ENCODE measurements at places on chromosomes 2 and 18.
A peak's percentile ranks its signal among the peaks of the same experiment; 100 is the strongest.

DNA sequence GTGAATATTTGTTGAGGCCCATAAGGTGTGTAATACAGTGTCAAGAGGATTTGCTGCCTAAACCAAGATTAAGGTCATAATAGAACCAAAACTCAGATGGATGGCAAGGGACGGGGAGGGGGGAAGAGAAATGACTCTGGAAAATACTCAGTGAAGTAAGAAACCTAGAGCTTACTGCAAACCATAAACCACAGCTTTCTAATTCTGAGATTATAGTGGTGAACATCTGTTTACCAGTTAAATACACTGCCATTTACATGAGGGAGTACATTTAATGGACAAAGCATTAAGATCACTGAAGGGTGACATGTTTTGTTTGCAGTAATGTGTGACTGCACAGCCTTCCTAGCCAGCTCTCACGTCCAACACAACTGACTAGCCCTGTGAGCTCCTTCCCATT is 19.8 kb downstream of the EVX2 start:
- DNase-seq = no peak

- DNase-seq = no peak
Measured at GRCh38 chr2:108935271-108935741, 53.7 kb downstream of the EDAR start.

GRCh38 chr2:53755121-53755520 is 12.5 kb upstream of the CHAC2 start:
- DNase-seq = no peak

DNA sequence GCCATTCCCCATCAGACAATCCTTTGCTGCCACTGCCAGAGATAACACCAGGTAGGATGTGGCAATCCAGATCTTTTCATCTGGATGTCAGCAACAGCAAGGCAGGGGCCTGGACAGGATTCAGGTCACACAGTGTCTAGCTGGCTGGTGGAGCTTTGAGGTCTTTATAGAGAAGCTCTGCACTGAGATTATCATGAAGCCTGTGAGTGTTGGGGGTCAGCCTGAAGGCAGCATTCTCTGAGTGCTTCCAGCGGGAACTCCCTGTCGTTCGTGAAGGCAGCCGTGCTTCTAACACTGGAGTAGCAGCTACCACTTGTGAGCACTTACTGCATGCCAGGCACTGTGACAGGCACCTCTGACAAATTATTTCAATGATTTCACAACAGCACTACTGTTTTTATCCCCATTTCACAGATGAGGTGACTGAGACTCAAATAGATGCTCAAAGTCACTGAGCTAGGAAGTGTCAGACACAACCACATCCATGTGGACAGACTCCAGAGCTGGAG is 85.7 kb downstream of the SEMA4F start:
- DNase-seq = no peak

DNA sequence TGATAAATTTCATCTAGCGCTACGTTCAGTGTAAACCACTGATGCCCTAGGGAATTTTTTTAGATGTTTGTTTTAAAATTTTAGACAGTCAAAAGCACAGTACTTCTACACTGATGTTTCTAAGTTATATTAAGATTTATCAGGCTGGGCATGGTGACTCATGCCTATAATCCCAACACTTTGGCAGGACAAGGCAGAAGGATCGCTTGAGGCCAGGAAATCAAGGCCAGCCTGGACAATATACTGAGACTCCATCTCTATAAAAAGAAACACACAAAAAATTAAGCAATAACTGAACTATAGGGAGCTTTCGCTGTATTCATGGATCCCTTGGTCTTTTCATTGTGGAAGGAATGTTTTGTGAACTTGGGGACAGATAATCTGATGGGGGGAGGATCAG is 50.6 kb upstream of the MAPRE2 start:
- DNase-seq = no peak

DNA sequence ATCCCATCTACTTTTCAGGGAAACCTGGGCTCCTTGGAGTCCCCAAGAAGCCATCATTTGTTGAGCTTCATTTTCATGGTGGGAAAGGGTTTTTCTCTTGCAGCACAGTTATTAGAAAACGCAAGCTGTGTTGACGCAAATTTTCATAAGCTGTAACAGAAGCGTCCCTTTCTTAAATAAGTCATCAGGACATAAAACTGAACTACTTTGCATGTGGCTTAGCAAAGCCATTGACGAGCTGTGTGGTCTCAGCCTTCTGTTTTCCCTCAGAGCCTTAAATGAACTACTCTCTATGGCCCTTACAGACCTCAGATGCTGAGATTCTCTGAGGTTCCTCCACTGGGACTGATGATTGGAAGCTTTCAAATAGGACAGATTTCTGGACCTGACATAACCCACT is 85.1 kb downstream of the ARL4C start:
- DNase-seq = peak; percentile 42

- DNase-seq = no peak
Measured at GRCh38 chr18:27763341-27763740, 413.6 kb downstream of the CDH2 start.

GRCh38 chr2:27407798-27408491 is 1.4 kb downstream of the PPM1G start:
- DNase-seq = peak; percentile 76

- no peak for DNase-seq
Measured at GRCh38 chr2:113198048-113198789, 24.4 kb downstream of the PSD4 start.

DNA sequence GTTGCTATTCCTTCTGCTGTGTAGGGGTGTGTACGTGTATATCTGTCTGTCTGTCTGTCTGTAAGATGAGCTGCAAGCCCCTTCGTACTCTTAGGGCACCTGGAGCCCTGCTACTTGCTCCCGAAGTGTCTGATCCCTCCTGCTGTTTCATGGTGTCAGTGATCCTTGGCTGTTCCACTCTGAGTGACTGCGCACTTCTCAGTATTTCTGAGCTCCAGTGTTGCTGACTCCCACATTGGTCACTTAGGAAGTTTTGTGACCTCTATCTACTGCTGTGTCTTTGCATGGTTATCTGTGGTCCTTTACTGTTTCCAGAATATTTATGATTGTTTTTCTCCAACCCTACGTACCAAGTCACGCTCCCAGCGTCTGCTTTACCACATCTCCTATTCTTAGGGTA is 16.2 kb downstream of the SEMA4F start:
- DNase-seq = no peak

GRCh38 chr2:14157816-14158215 is 474.7 kb upstream of the LRATD1 start:
- no peak for DNase-seq

DNA sequence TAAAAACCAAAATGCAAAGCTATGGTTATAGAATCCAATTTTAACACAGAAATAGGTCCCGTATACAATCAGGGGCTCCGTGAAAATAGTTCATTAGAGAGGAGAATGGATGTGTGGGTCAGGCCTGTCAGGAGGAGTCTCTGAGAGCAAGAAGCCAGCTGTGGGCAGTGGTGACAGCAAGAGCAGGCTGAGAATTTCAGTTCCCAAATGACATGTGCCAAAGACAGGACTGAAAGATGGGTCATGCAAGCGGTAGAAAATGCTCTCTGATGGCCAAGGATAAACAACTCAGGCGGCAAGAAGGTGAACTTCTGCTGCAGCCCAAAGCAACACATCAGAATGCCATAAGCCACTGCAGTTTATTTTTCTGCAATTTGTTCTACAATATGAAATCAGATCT is 100.4 kb downstream of the CCDC141 start:
- DNase-seq = no peak

DNA sequence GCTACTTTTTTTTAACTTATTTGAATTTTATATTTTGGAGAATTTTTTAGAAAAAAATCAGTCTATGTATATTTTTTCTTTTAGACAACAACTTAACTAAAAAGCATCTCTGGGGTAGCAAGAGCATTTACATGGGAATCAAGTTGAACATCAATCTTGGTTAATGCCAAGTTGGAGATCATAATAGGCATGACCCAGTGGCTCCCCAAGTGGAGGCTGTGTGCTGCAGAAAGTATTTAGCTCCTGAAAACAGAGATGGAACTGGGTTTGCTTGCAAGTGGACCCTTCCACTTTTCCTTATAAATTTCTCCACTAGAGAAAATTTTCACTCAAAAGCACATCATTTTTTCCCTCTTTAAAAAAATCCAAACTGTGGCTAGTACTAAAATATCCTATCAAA is 23.9 kb upstream of the CAVIN2 start:
- DNase-seq = peak; percentile 50

DNA sequence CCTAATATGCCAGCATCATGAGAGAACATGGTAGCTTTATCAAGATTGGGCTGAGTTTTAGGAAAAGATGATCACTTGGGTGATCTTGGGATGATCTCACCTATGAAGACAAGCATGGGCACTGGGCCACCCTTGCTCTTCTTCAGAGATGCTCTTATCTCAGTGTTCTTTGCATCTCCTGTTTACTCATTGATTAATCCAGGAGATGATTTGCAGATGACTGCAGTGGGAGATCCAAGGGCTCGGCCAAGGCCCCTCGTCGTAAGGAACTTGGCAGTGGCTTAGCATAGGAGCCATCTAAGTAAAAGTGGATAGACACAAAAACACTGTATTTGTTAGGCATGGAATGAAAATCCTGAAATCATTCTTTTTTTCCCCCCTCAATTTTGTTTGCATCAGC is 228.4 kb downstream of the FHOD3 start:
- DNase-seq = no peak

- DNase-seq = no peak
Measured at GRCh38 chr2:1605102-1606045, 138.9 kb downstream of the PXDN start.

DNA sequence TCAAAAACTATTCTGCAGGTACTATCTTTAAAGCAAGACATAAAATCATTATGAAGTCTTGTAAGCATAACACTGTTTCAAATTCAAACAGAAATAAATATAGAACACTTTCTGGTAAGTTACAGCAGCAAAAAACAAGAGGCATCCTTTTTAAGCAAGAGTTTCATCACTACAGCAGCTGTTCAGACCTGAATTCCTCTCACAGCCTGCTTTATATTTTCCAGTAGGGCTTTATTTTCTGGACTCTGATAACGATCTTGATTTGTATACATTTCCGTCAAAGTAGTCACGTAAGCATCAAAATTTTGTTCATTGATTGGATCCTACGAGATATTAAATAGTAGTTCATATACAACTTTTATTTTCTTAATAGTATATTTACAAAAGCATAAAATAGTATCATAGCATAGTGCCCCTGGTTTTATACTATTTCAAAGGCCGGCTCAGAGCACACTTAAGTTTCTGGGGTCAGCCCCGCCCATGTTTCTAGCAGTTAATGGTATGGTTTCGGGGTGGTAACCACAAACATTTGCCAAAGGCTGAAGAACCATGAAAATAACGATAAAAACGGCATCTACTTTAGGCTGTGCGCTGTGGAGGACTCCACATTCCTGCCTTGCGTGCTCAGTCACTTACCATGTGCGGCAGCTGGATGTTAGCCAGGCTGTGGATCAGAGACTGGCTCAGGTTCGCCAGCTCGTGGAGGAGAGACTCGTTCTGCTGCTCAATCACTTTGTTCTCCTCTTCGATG is 47.5 kb upstream of the PXDN start:
- DNase-seq = no peak

- DNase-seq = peak; percentile 89
Measured at GRCh38 chr2:195659114-195659513, 2.1 kb downstream of the SLC39A10 start.

DNA sequence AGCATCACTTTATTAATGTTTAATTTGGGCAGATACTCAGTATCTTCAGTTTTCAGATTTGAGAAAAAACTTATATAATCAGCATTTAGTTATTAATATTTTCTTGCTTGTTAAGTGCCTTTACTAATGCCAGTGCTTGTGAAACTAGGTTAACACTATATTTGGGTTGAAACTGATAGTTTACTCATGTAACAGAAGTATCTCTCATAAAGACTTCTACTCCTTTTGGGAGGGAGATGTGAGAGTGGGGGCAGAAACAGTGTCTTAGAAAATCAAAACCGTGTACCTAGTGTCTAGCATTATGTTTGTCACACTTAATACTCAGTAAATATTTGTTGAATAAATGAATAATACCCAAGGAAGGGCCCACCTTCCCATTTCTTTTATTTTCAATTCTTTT is 129.5 kb downstream of the MSTN start:
- no peak for DNase-seq

DNA sequence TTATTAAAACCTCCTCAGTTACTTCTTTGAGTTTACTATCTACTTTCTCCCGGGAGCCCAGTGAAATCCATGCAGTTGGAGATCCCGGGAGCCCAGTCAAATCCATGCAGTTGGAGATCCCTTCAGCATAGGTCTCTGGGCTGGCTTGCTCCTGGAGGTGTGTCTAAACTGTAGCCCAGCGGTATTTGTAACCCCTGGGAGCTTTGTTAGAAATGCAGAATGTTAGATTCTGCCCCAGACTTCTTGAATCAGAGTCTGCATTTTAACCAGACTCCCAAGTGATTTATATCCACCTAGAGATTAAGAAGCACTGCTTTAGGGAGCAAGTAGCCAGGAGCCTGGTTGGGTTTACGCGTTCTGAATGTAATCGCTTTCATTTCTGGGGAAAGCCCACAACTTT is 54.5 kb downstream of the ARHGAP28 start:
- no peak for DNase-seq

DNA sequence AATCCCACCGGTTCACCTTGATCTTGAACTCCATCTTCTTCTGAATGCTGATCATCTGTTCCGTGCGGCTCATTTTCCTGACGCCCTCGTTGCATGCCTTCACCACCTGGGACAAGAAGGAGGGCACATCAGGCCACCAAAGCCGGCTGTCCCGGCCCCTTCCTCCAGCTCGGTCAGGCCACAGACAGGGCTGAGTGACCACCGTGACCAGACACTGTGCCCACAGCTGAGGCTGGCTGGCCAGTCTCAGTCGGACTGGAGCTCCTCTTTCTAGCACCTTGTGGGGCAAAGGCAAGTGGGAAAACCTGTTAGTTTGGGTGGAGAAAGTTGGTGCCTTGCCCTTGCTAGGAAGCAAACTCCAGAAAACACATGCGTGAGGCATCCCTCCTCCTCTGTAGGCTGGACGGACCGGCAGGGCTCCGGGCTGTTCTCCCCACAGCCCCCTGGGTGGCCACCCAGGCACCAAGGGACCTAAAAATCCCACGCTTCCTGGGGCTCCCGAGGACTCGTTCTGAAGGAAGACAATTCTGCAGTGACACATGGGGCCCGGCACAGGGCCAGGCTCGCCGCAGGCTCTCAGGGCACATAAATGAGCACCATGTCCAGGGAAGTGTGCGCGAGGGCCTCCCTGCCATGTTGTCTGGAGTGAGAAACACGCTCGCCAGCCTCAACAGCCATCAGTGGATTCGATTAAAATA is 15.3 kb downstream of the SNORC start:
- no peak for DNase-seq

GRCh38 chr18:31562726-31563125 is 29.0 kb upstream of the TTR start:
- no peak for DNase-seq

All from Karpas-422 (cell line).